ENCODE measurements at places on chromosomes 5 and 9.

DNA sequence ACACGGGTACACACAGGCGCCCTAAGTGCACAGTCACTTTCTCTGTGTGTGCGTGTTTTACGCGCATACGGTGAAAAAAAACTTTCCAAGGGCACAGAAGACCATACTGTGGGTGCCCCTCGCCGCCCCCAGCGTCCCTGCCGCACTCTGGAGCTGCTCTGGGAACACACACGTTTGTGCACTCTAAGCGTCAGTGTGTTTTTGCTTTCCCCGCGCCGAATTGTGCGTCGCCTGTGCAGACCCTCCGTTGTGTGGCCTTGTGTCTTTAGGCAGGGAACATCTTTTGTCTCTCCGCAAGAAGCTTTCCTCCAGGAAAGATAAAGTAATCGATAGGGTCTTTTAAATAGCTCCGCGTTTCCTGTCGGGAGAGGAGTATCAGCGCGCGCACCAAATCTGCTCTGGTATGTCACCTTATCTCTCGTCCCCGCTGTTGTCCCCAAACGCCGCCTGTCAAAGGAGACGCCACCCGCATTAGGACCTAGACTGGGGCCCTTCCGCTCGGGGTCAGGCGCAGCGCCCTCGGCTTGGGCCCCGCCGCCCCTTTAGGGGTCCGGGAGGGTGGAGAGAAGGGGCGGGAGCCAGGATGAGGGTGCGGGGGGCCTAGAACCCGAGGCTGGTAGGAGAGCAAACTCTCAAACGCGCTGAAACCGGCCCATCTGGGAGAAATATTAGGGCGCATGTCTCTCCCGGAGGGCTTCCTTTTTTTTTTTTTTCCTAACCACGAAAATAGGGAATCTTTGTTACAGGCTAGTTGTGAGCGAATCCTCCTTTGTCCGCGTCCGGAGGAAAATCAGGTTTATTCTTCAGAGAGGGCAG lies 10.5 kb upstream of the NKX2-5 start:
- no peak for DNase-seq

GRCh38 chr5:127840198-127840524 lies 137.0 kb downstream of the CCDC192 start:
- no peak for DNase-seq

DNA sequence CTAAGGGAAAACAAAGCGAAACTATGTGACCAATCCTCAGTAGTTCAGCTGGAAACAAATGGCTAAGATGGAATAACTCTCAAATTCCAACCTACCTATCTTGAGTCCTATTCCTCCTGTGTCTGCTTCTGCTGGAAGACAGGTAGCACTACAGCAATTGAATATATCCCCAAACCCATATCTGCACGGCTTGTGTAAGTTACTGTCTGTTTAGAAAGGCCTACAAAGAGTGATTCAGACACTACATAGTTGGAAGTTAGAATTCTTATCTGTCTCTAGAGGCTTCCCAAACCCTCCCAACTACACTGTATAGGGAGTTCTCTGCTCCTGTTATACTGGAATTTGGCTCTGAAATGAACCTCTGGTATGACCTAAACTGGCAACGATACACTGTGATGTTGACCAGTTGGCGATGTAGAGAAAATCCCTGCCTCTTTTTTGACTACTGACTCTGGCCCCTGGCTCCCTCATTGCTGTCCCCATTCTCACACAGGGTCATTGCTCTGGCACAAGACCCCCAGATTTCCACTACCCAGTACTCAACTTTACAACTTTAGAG lies 22.6 kb upstream of the NADK2 start:
- DNase-seq = no peak

- DNase-seq = no peak
Observed at GRCh38 chr9:110047232-110047954, 160.6 kb downstream of the C9orf152 start.

DNA sequence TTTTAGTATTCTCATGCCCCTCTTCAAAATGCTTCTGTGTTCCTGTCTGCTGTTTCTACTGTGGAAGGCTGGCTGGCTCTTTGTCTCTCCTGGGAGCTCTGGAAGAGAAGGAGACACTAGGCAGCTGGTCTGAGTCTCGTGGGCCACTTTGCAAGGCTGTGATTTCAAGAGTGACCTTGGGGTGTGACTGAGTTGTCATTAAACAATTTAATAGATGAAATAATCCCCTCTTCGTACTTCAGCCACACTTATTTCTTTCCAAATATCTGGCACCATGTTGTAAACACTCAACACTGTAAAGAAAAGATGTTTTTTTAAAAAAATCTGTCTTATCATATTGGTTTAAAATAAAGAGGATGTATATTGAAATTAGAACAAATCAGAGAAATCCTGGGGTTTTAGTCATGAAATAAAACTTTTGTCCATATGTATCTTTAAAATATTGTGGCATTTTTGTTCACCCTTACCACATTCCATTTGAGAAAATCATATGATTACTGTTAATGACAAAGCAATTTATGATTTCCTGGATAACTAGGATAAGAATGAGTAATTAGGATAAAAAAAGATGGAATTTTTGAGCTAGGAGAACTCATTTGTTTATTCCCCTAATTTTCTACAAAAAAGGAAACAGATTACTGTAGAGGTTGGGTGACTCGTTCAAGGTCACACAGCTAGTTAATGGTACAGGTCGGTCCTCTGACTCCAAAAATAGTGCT lies 200.8 kb downstream of the MAT2B start:
- no peak for DNase-seq

GRCh38 chr5:177366528-177367322 lies 9.0 kb downstream of the RGS14 start:
- no peak for DNase-seq

DNA sequence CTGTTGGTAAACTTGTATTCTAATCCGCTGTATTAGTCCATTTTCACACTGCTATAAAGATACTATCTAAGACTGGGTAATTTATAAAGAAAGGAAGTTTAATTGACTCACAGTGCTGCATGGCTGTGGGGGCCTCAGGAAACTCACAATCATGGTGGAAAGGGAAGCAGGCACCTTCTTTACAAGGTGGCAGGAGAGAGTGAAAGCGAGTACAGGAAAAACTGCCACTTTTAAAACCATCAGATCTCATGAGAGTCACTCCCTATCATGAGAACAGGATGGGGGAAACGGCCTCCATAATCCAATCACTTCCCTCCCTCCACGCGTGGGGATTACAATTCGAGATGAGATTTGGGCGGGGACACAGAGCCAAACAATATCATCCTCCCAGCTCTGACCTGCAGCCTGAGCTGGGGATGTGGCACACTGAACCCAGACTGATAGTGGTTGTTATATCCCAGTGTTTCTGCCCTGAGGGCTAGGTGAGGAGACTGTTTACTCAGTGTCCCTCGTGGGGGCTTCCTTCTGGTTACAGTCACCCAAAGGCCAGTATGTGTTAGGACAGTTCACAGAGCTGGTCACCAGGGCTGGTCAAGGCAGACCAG lies 488.3 kb downstream of the KDM4C start:
- no peak for DNase-seq

DNA sequence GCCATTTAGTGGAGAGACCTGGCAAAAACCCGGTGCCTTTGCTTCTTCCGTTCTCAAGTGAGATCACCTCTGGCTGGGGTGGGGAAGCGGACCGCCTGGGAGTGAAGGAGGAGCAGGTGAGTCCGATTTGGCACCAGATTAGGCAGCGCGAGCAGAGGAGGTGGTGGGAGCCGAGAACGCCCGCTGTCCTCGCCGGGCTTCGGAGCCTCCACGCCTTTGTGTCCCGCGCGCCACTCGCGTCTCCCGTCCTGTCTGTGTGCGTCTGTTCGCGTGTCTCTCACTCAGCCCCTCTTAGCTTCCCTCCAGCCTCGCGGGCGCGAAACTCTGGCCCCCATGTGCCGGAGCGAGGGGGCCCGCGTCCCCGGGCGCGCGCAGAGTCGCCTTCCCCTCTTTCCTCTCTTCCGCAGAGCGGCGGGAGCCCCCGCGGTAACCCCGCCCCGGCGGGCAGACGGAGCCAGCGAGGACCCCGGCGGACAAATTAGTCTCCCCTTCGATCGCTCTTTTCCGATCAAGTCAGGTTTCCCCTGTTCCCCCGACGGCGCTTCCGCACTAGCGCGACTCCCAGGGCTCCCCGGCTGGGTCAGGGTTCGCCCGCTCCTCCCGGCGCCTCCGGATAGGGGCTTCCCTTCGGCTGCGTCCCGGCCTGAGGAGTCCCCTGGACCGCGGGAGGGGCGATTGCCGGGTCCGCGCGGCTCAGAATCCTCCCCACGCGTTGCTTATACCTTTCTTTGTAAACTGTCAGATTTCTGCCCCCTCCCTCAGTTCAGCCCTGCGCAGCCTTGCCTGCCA lies 7.1 kb downstream of the POU4F3 start:
- no peak for DNase-seq

GRCh38 chr9:137433916-137434431 lies 7.2 kb downstream of the ENTPD8 start:
- no peak for DNase-seq

GRCh38 chr5:88665750-88666215 lies 217.2 kb downstream of the MEF2C start:
- DNase-seq = no peak

All from NCI-H510A (cell line).